DMS 273 treated with DMSO at 0.1 percent for 48 hours (cell line): ENCODE measurements at places on chromosomes 3 and 15.
A peak's percentile ranks its signal among the peaks of the same experiment; 100 is the strongest.

GRCh38 chr15:59555696-59556095 is 55.9 kb upstream of the GCNT3 start:
- DNase-seq: no peak

DNA sequence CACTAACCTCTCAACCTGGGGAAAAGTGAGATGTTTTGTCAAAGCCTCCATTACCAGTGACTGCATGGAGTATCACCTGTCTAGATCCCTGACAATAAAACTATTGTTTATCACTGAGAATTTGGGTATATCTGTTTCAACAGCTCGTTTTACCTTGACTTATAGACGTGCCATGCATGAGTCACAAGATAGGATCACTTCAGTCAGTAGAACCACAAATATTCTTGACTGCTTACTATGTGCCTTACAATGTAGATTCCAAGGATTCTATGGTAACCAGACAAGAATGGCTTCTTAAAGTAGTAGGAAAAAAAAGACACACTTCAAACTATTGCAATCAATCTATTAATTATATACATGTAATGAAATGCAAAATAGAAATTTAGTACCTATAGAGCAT is 55.7 kb upstream of the GRM7 start:
- no peak for DNase-seq

DNA sequence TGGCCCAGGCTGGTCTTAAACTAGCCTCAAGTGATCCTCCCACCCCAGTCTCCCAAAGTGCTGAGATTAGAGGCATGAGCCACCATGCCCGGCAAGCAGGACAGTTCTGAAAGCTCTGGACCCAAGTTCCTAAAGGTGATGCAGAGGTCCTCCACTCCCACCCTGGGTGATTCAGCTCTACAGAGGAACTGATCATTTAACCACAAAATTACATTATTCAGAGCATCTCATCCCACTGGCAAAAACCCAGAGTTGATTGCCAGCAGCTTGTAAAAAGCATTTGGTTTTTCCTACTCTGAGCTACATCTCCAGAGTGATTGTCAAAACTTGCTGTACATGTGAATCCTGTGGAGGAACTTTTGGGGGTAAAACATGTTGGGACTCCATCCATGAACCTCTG is 60.2 kb downstream of the SLTM start:
- DNase-seq: no peak

GRCh38 chr3:121660356-121661171 is at the start of gene HCLS1:
TSS of gene HCLS1 (minus strand) at chr3:121660903. CDS start at chr3:121658347, 2,556 bp downstream.
- DNase-seq: no peak

DNA sequence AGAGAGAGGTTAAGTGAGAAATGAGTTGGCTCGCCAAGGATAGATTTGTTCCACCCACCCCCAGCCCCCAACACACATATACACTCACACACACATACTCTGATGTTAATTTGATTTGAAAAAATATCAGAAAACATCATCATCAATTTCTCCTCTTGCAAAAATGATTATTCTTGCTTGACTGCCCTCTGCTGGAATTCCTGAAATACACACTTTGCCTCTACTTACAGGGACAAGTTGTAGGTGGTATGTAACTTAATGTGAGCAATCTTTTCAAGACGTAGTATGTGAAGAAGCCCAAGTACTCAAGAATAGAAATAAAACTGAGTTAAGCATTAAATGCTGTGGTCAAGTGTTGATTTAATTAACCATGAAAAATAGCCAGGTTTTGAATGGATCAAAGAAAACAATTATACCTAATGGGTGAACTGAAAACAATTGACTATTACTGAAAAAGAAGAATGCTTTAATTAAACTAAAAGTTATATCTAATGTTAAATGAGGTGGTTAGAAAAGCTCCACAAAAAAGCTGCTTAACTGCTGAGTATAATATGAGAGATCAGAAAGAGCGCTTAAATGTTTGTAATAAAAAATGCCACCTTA is 46.6 kb upstream of the MDFIC2 start:
- no peak for DNase-seq

DNA sequence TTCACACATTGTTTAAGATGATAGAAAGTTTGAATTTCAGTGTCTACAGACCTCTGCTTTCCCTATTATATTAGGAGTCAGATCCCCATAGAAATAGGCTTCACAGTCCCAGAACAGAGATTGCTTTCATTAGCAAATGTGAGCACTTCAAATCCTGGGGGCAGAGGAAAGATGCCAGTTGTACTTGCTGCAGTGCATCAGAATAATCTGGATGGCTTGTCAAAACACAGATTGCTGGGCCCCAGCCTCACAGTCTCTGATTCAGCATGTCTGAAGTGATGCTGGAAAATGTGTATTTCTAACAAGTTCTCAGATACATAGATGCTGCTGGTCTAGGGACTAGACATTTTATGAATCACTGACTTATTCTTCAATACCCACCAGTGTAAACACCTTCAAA is 375.2 kb downstream of the FGF12 start:
- DNase-seq: no peak

DNA sequence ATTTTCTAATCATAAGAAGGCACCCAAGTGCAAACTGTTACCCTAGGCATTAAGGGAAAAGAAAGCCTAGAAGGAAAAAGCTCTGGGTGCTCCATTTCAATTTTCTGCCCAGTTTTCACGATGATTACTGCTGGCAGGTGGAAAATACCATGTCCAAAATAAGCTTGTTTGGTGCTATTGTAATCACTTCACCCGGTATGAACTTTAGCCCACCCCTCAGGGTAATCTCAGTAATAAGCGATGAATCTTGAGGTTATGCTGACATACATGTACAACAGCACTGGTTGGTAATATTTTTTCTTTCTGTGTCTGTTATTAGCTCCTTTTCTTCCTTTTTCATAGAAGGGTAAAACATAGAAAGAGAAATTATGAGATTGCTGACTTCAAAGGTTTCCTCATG is 88.6 kb upstream of the MEX3B start:
- DNase-seq: no peak

- no peak for DNase-seq
These were observed 5.3 kb downstream of the BCL2L10 start for GRCh38 chr15:52107238-52107637.

- DNase-seq: peak; percentile 81
These were observed 23.8 kb downstream of the MEX3B start for GRCh38 chr15:82021992-82022391.

DNA sequence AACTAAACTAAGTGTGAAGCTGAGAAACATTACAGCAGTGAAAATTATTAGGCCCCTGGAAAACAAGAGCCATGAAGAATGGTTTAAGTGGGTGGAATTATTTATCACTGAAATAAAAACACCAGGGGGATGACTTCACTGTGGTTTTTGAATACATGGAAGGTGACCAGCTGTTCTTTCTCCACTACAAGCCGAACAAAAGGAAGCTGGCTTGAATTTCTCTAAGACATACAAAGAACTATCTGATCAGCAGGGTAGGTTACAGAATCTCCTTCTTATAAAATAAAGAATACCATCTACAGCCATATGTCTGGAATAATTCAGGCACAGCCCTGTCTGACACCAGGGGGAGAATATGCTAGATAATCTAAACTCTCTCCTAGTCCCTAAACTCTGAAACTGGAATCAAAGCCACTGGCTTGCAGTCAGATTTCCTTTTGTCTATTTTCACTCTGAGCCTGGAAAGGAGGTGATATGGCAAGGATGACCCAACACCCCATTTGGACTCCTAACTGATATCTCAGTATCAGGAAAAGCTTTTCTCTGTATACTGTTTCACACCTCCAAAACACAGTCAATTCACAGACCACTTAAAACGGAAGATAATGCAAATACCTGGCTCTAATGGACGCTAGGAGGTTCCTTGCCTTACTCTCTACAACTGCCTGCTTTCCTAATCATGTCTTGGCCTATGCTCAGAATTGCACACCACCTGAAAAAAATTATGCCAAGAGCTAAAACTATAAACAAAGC is 31.2 kb downstream of the SPATA12 start:
- DNase-seq: no peak

DNA sequence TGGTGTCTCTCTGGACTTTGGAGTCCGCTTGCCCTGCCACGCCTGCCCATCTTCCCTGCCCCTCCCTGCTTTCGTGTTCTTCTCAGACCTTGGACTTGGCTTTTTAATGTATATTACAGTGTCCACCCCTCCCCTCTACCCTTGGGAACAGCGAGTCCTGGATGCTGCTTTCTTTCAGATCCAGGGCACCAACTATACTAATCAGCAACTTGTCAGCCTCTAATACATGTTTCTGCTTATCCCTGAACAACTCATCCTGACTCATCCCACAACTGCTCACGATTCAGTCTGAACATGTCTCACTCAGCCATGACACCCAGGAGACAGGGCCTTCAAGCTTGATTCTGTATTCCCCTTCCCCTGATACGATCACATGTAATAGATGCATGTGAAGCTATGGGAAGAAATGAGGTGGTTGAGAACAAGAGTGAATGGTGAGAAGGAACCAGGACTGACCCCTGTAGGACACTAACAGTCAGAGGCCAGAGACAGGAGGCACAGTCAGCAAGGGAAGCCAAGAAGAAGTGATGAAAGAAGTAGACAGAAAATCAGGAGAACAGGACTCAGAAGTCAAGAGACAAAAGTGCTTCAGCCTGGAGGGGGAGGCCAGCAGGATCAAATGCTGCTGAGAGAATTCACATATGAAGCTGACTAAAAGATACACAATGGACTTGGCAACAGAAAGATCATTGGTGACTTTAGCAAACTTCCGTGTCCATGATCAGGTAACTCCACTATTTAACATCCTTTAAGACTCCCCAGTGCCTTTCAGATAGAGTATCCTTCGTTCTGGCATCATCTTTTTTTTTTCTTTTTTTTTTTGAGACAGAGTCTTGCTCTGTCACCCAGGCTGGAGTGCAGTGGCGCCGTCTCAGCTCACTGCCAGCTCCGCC is 35.4 kb downstream of the BCL2L10 start:
- DNase-seq: no peak

DNA sequence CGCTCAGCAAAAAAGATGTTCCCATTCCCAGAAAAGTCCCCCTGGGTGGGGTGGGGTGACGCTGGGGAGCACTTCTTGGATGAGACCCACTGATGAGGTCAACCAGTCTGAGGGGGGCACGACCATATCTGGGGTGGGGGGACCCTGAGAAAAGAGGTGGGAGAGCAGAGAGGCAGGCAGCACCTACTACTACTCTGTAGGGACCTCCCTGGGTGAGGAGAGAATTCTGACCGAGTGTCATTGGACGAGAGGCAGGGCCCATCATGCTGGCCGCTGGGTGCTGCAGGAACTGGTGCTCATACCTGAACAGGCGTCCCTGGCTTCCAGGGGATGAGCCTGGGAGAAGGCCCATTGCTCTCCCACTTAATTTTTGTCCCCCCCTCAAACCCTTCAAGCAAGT is 158.8 kb downstream of the KLF13 start:
- DNase-seq: no peak

- DNase-seq: no peak
These were observed 13.3 kb downstream of the NFKBIZ start for GRCh38 chr3:101862416-101863165.

DNA sequence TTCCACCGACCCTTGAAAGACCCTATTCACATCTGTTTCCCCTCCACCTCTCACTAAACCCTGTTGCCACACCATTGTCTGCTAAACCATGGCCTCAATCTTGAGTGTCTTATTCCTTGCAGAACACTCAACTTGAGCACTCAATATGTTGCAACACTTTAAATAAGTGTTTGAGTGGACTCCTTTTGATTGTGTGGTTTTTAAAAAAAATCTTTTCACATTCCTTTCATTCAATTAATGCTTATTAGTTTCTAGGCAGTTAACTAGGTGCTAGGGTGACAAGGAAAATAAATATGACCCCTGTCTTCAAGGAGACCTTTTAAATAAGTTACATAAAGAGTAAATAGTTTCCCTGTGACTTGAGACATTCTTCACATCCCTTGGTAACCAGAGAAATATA is 13.3 kb upstream of the HHLA2 start:
- no peak for DNase-seq

- DNase-seq: peak; percentile 4
These were observed 43.8 kb upstream of the SLC6A6 start for GRCh38 chr3:14358426-14359211.

- DNase-seq: no peak
These were observed 32.9 kb downstream of the TBC1D2B start for GRCh38 chr15:78044407-78045155.

DNA sequence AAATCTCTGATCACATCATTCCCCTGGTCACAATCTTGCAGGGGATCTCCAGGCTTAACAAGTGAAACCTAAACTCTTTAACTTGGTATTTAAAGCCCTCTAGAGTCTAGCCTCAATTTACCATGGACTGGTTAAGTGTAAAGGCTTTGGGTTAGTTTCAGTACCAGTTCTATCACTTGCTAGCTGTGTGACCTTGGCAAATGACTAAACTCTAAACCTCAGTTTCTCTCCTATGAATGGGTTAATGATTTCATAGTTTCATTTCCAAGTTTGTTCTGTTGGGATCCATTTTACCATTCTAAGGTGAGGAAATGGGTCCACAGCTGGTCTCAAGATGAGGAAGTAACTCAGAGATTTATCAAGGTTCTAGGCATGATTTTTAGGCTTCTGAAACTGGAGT is 38.8 kb upstream of the TIMP4 start:
- no peak for DNase-seq

DNA sequence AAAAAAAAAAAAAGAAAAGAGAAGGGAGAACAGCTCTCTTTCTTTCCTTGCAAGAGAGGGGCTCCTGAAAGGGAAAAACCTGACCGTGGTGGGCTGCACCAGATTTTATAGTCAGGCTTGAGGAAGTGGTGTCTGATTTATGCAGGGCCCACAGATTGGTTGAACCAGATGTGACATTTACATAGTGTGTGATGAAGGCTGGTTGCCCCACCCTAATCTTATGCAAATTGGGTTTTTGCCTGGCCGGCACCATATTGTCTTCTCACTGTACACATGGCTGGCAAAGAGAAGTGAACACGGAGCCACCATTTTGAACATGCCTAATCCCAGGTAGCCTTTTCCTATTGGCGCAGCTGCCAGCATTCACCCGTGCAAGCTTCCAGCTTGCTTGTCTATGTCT is 154.4 kb downstream of the OXSM start:
- no peak for DNase-seq

GRCh38 chr3:173096994-173097785 is 43.8 kb downstream of the SPATA16 start:
- no peak for DNase-seq

GRCh38 chr3:72123908-72124441 is 339.0 kb upstream of the PROK2 start:
- DNase-seq: peak; percentile 13

GRCh38 chr3:53843195-53844177 is 2.7 kb downstream of the CHDH start:
- peak; percentile 47 for DNase-seq

DNA sequence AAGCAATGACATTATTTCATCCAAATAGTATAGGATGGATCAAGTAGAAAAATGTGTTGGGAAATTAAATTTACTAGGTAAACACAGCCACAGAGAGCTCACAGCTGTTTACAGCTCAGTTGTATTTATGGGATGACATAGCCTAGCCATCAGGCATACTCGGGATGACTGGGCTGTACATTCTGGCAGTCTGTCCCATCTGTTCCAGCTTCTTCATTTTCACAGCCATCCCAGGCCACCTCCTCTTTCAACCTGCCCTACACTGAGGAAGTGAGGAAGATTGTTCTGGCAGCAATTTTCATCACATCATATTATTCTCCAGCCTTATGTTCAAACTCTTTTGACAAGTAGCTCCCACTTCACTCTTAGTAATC is 98.4 kb upstream of the PFN2 start:
- DNase-seq: peak; percentile 68
